GM23248 (cell line): ENCODE measurements at places on chromosomes 12 and 14.

DNA sequence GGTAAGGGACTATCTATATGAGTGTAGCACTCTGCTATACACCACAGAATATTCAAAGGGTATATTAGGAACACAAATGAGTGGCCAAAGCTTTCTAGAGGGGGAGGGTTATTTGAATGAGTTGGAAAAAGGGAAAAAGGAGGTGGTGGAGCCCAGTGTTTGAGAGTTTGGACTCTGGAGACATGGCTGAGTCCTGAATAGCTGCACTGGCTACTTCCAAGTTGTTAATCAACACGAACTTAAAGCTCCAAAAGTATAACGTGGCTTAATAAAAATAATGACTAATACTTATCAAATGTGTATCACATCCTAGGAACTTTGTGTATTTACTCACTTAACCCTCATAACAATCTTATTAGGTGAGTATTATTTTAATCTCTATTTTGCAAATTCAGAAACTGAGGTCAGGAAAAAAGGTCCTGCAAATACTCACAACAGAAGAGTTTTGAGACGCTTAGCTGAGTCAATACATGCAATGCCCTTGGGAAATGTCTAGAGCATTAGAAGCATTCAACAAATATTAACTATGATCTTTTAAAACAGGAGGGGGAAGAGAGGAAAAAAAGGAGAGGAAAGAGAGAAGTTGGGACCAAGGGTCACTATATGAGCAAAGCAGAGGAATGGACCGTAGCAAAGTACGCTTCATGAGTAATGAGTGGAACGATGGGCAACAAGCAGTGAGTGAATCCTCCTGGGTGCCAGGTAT lies 189.5 kb upstream of the HMGA2 start:
- H3K4me3 ChIP-seq: no peak overlapping the region
- H3K36me3 ChIP-seq: no peaks in the 10 kb centered on the region
- peaks cover 70% of the 10 kb centered on the region for H3K4me1 ChIP-seq
- H3K27ac ChIP-seq: peak overlapping the region; percentile 96
- peak; percentile 87 for DNase-seq
- no peaks in the 10 kb centered on the region for H3K27me3 ChIP-seq

DNA sequence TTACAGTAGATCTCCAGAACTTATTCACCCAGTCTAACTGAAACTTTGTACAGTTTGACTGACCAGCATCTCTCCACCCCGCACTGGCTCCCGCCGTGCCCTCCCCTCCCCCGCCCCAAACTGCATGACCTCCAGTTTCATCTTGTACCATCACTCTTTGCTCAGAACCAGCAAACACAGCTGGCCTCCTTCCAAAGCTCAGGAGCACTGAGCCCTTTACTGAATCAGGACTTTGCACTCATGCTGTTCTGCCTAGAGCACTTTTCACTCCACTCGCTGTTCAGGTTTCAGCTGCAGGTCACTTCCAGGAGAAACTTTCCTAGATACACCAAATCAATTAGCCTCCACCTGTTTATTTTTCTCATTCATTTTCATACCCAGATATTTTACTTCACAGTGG lies 455.3 kb upstream of the PDE3A start:
- H3K27ac ChIP-seq: no peak overlapping the region
- no peaks in the 10 kb centered on the region for H3K27me3 ChIP-seq
- no peak for DNase-seq
- no peak overlapping the region for H3K4me3 ChIP-seq
- no peaks in the 10 kb centered on the region for H3K36me3 ChIP-seq

DNA sequence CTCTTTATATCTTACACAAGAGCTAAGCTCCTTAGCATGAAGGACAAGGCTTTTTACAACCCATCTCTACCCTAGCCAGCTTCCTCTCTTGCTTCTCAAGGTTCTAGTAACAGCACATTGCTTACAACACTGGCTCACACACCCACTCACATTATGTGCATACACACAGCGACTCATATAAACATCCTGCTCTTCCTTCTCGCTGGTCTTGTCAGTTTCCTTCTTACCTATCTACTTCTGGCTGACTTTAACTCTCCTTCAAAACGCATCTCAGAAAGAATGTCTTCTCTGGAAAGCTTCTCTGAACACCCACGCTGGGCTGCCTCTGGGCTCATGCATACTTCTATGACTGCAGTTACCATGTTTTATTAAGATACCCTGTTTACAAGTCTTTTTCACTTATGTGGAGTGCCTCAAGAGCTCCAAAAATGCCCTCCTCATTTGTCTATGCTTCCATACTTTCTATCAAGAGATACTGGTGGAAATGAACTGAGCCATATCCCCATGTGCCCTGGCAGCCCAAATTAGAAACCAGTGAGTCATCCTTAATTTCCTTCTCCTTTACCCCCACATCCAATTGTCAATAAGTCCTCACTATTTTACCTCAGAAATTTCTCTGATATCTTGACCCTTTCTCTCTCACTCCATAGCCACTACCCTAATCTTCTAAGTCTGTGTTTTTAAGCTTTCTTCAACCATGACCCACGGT lies 126.9 kb upstream of the KRAS start:
- peak; percentile 80 for DNase-seq
- peak overlapping the region; percentile 69 for H3K27ac ChIP-seq
- H3K36me3 ChIP-seq: no peaks in the 10 kb centered on the region
- H3K27me3 ChIP-seq: no peaks in the 10 kb centered on the region
- H3K4me1 ChIP-seq: peaks cover 15% of the 10 kb centered on the region
- H3K4me3 ChIP-seq: peak overlapping the region; percentile 33

DNA sequence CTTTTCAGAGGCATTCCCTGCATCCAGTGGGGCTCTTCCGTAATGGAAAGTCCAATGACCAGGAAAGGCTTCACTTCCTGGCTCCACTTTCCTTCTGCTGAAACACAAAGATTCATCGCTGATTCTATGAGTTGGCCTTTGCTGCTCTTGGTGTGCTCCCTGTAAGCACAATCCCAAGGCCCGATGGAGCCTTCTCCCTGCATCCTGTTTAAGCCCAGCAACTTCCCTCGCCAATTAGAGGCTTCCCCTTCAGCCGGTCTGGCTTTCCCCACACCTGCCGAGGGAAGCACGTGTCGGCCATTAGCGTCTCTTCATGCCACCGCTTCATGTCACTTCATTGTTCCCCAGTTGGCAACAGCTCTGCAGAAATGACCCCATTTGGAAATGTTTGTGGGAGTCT lies 693.9 kb downstream of the MED13L start:
- no peak for DNase-seq
- H3K27me3 ChIP-seq: no peaks in the 10 kb centered on the region
- H3K27ac ChIP-seq: no peak overlapping the region
- no peaks in the 10 kb centered on the region for H3K36me3 ChIP-seq
- no peak overlapping the region for H3K4me3 ChIP-seq
- H3K4me1 ChIP-seq: no peaks in the 10 kb centered on the region

- H3K27ac ChIP-seq: no peak overlapping the region
- no peaks in the 10 kb centered on the region for H3K27me3 ChIP-seq
- H3K36me3 ChIP-seq: peaks cover 44% of the 10 kb centered on the region
- DNase-seq: no peak
- H3K4me1 ChIP-seq: no peaks in the 10 kb centered on the region
- H3K4me3 ChIP-seq: no peak overlapping the region
These were observed 22.0 kb downstream of the YLPM1 start for GRCh38 chr14:74785056-74785613.

GRCh38 chr14:63777024-63777423 lies 49.2 kb upstream of the SGPP1 start:
- H3K27ac ChIP-seq: no peak overlapping the region
- peak; percentile 66 for DNase-seq

- DNase-seq: no peak
- H3K4me1 ChIP-seq: peaks cover 36% of the 10 kb centered on the region
These were observed 9.5 kb upstream of the SERPINA3 start for GRCh38 chr14:94602722-94603121.

- no peak overlapping the region for H3K27ac ChIP-seq
- DNase-seq: peak; percentile 58
- H3K4me3 ChIP-seq: no peak overlapping the region
- H3K4me1 ChIP-seq: no peaks in the 10 kb centered on the region
- peaks cover 42% of the 10 kb centered on the region for H3K27me3 ChIP-seq
- H3K36me3 ChIP-seq: no peaks in the 10 kb centered on the region
These were observed 6.2 kb upstream of the PLEKHH1 start for GRCh38 chr14:67526676-67527459.

DNA sequence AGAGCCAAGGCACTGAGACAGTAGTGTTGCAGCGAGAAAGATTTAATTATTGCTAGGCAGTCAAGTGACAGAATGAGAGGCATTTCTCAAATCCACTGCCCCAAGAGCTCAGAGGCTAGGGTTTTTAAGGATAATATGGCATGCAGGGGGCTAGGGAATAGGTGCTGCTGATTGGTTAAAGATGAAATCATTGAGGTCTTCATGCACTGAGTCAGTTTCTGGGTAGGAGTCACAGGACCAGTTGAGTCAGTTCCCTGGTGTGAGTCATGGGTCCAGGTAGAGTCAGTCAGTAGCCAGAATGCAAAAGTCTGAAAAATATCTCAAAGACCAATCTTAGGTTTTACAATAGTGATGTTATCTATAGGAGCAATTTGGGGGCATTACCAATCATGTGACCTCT lies 323.8 kb downstream of the RGS6 start:
- no peaks in the 10 kb centered on the region for H3K27me3 ChIP-seq
- DNase-seq: peak; percentile 4
- H3K36me3 ChIP-seq: no peaks in the 10 kb centered on the region
- no peak overlapping the region for H3K27ac ChIP-seq
- H3K4me3 ChIP-seq: no peak overlapping the region
- no peaks in the 10 kb centered on the region for H3K4me1 ChIP-seq

DNA sequence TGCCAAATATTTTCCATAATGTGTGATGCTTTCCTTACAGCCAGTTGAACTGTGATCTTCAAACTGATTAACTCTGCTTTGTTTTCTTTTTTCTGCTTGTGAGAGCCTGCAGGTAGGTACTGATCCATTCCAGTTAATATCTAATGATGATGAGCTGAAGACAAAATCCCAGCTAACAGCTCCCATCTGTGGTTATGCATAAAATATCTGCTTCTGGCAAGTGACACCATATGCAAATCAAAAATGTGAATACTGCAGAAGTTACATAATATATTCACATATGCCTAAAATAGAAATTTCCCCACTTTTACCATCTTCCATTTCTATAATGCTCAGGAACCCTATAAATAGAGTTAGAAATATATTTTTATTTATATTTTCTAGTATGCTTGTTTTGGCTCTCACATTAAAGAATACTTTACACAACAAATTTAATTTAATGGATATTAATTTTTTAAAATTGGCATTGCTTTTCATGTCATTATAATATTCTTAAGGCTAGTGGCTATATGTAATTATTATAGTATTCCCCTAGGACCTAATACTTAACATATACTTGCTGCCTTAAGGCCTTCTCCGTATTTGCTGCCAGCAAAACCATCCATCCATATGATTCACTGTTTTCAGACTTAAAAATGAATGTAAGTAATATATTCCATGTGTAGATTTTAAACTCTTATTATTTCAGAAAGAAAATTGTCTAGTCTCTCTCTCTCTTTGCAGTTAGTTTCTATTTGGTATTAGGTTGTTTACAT lies 83.8 kb downstream of the CCER1 start:
- no peaks in the 10 kb centered on the region for H3K4me1 ChIP-seq
- H3K4me3 ChIP-seq: no peak overlapping the region
- no peaks in the 10 kb centered on the region for H3K36me3 ChIP-seq
- no peak overlapping the region for H3K27ac ChIP-seq
- no peaks in the 10 kb centered on the region for H3K27me3 ChIP-seq
- DNase-seq: no peak

- H3K36me3 ChIP-seq: no peaks in the 10 kb centered on the region
- peak overlapping the region; percentile 36; the same call in 1 of the 2 replicates for H3K27ac ChIP-seq
- H3K4me1 ChIP-seq: peaks cover 5% of the 10 kb centered on the region; the same call in 1 of the 2 replicates
- peak overlapping the region; percentile 85 for H3K4me3 ChIP-seq
These were observed 647 bp upstream of the ESPL1 start for GRCh38 chr12:53267306-53267998.

DNA sequence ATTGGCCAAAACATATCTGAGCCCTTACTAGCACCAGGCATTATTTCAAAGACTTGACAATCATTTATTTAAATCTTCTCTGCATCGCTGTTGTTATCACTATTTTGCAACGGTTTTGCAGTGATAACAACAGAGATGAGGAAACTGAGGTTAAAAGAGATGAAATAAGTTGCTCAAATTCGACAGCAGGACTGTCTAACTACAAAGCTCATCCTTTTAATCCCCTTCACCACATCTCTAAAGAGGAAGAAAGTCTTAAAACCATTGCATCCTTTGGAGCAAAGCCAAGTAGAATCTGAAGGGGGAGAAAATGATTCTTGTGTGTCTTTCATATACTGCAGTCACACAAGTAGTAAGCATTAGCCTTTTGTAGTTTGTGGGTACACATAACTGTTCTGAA lies 14.8 kb upstream of the ETNK1 start:
- no peaks in the 10 kb centered on the region for H3K27me3 ChIP-seq
- no peak overlapping the region for H3K27ac ChIP-seq
- no peak for DNase-seq
- no peaks in the 10 kb centered on the region for H3K4me1 ChIP-seq

- no peak overlapping the region for H3K4me3 ChIP-seq
- no peaks in the 10 kb centered on the region for H3K4me1 ChIP-seq
- peaks cover 22% of the 10 kb centered on the region for H3K27me3 ChIP-seq
These were observed 272.6 kb downstream of the DAD1 start for GRCh38 chr14:22316473-22316872.

DNA sequence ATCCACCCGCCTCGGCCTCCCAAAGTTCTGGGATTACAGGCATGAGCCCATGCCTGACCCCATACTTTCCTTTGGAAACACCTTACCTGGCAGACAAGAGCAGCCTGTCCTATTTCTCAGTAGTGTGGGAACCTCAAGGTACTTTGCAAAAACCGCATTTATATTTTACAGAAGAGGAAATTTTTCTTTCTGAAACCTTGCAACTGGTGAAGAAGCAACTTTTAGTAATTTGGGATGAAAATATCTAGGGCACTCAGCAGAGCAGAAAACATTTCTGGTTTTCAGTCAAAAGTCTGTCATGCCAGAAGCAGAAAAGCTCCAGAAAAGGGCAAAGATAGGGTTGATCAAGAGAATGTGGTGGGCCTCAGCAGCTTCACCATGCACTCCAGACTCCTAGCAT lies 21.2 kb downstream of the HVCN1 start:
- H3K36me3 ChIP-seq: no peaks in the 10 kb centered on the region
- H3K4me3 ChIP-seq: no peak overlapping the region
- no peak overlapping the region for H3K27ac ChIP-seq
- no peaks in the 10 kb centered on the region for H3K27me3 ChIP-seq
- no peaks in the 10 kb centered on the region for H3K4me1 ChIP-seq
- no peak for DNase-seq

DNA sequence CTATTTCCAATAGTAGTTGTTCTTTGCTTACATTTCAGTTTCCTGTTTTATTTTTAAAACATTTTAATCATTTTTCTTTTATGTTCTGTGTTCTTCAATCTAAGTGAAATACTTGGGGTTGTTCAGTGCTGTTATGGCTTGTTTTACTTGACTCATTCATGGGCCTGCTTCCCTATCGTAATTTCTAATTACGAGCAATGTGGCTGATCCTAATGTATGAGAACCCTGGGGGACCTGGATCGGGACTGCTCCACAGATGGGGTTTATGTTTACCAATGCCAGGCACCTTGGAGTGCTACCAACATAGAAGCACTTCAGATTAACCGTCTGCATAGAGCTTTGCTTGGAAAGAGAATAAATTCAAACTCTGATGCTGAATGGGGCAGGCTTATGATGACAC lies 29.8 kb downstream of the TECPR2 start:
- no peak overlapping the region for H3K27ac ChIP-seq
- H3K36me3 ChIP-seq: 0 out of 2 replicates have a peak, but pooled peaks cover 5% of the 10 kb centered on the region
- peak; percentile 7 for DNase-seq
- H3K27me3 ChIP-seq: no peaks in the 10 kb centered on the region
- H3K4me3 ChIP-seq: no peak overlapping the region

GRCh38 chr14:68283378-68284123 lies 464.0 kb downstream of the RAD51B start:
- H3K36me3 ChIP-seq: no peaks in the 10 kb centered on the region
- no peak overlapping the region for H3K4me3 ChIP-seq
- no peaks in the 10 kb centered on the region for H3K27me3 ChIP-seq
- peaks cover 20% of the 10 kb centered on the region for H3K4me1 ChIP-seq
